ENCODE measurements at places on chromosomes 2 and 18.

- DNase-seq = no peak
Observed at GRCh38 chr18:8260319-8260718, 348.9 kb upstream of the RAB12 start.

- no peak for DNase-seq
Observed at GRCh38 chr18:54928236-54928635, 31.0 kb downstream of the CCDC68 start.

DNA sequence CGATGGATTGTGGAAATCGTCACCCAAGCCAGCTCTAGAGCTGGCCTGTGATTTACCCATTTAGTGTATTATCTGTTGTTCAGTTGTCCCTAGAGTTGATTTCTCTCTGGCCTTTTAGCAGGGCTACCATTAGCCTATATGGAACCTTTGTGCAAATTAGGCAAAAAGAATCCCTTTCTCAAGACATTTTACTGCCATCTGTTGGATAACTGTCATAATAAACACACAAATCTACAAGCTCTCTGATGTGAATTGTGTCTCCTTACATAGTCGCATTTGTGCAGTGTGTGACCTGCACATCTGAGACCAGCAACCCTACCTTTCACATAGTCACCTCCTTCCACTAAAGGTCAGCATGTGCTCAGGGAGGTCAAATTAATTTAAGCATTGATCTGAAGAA is 34.0 kb downstream of the LOXHD1 start:
- no peak for DNase-seq

DNA sequence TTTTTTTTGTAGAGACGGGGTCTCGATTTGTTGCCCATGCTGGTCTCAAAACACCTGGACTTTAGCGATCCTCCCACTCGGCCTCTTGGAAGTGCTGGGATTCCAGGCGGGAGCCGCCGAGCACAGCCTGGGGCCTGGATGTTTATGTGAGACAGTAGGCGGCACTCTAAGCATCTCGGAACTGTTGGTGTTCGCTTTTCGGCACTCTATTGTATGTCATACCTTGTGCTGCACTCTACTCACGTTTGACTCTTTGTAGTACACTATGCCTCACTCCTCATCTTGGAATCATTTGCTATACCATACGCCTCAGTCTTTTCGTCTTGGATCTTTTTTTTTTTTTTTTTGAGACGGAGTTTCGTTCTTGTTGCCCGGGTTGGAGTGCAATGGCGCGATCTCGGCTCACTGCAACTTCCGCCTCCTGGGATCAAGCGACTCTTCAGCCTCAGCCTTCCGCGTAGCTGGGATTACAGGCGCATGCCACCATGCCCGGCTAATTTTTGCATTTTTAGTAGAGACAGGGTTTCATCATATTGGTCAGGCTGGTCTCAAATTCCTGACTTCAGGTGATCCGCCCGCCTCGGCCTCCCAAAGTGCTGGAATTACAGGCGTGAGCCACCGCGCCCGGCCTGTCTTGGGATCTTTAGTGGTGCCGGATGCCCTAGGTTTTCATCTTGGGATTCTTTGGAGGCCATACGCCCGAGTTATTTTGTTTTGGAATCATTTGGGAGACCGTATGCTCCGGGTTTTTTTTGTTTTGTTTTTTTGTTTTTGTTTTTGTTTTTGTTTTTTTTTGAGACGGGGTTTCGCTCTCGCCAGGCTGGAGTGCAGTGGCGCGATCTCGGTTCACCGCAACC is 24.2 kb upstream of the ZDBF2 start:
- DNase-seq = no peak

GRCh38 chr2:158905341-158905740 is 63.1 kb upstream of the TANC1 start:
- no peak for DNase-seq

DNA sequence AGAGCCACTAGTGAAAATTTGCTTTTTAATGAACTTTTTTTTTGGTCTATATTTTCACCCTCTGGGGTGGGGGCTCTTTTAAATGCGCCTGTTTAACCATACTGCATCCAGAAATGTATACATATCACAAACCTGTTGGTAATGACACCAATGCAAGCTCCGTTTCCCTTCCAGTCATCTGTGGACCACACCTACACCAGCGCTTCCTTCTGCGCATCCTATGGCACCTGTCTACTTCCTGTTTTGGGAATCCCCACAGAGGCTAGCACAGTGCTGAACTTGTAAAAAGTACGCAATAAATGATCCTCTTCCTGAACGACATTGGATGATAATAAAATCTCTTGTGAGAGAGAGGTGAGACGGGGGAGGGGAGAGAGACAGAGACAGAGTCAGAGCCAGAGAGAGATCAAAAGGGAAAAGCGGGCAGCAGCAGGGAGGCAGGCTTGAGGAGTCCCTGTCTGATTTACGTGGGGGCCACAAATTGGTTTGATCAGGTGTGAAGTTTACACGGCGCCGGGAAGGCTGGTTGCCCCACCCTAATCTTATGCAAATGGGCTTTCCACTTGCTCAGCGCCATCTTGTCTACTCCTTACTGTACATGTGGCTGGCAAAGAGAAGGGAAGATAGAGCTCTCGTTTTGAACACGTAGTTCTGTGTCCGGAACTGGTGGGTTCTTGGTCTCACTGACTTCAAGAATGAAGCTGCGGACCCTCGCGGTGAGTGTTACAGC is 38.1 kb upstream of the SLC38A11 start:
- DNase-seq = no peak

- DNase-seq = no peak
Observed at GRCh38 chr18:79515944-79516351, 120.2 kb downstream of the NFATC1 start.

GRCh38 chr2:89848114-89848513 is 1156.6 kb downstream of the RPIA start:
- no peak for DNase-seq

DNA sequence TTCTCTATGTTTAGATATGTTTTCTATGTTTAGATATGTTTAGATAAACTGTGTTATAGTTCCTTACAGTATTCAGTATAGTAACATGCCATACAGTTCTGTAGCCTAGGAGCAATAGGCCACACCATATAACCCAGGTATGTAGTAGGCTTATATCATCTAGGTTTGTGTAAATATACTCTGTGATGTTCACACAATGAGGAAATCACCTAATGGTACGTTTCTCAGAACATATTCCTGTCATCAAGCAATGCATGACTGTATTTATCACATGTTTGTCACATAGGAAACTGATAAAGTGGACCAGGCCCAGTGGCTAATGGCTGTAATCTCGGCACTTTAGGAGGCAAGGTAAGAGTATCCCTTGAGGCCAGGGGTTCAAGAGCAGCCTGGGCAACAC is 44.0 kb downstream of the RNF138 start:
- DNase-seq = no peak

- DNase-seq = no peak
Observed at GRCh38 chr18:23172591-23173380, 37.5 kb downstream of the CABLES1 start.

DNA sequence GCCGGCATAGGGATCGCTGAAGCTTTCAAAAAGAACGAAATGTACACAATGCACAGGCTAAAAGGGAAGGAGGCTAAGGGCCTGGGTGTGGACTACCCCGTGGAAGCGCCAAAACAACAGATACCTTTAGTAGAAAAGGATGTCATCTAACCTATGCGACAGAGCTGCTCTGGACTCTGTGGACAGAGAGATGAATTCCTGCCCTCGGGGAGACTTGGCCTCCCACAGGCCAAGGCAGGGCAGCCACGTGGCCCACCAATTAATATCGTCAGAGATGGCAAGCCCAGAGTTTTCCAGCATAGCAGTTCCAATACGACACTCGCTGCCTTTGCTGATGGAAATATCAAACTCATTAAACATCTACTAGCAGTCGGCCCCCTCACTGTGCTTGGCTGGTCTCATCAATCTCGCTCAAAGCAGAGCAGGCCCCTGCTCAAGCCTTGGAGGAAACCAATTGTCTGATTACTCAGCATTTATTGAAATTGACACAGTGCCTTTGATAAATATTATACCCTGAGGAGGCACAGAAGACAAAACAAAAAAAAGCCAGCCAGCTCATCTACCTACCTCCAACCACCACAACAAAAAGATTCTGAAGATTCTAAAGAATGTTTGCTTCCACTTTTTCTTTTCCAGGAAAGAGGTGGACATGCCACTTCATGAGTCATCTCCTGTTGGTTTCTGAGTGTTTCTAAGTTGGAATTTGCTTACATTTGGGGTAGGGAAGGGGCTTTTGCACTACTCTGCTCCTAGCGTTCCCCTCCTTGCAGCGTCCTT is 79.0 kb upstream of the ACAA2 start:
- no peak for DNase-seq

DNA sequence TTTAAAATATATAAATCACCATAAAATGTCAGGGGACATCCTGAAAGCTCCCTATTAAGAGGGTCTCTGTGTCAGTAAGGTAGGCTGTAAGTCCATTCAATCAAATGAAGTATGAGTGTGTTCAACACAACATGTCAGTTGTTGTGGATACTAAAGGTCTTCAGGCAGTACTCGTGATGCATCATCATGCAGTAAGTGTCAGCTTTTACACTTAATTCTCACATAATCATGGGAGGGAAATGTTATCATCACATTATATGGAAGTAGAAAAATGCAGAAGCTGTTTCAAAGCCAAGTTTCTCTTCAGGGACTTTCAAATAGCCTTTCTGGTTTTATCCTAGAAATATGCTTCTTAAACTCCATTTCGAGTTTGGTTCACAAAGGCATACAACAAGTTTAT is 477.1 kb upstream of the ID2 start:
- DNase-seq = no peak

GRCh38 chr2:61179701-61180639 is 18.0 kb downstream of the C2orf74 start:
- no peak for DNase-seq

- no peak for DNase-seq
Observed at GRCh38 chr2:152005607-152006006, 93.2 kb downstream of the CACNB4 start.

- DNase-seq = no peak
Observed at GRCh38 chr2:46644690-46645385, 165.5 kb downstream of the TMEM247 start.

- DNase-seq = no peak
Observed at GRCh38 chr2:97812931-97813330, 99.6 kb downstream of the ZAP70 start.

DNA sequence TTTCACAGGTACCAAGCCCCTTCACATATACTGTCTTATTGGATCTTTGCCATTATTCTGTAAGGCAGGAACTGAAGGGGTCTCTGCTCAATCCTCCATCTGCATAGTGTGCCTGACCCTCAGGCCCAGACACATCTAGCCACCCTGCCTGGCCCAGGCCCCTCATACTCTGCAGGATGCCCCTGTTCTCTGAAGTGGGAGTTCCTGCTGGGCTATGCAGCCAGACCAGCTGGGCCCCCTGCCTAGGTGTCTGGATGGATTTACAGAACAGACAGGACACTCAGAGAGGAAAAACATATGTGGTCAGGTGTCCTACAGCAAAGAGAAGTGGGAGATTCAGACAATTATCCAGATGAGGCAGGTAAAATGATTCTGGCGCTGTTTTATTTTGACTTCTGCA is 42.0 kb downstream of the SLC4A5 start:
- no peak for DNase-seq

- no peak for DNase-seq
Observed at GRCh38 chr2:148596018-148596417, 48.5 kb upstream of the EPC2 start.

DNA sequence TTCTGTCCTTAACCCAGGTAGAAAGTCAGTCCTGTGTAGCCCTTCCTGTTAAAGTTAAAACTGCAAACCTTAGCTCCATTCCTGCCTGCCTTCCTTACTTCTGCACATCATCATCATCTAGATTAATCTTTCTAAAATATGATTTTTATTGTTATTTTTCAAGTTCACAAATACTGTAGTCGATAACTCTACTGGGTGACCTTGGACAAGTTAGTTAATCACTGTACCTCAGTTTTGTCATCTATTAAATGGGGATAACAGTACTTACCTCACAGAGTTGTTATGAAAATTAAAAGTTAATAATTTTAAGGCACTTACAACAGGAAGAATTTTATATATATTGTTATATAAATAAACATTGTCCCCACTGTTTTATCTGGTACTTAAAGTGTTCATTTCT is 2.5 kb upstream of the YPEL5 start:
- no peak for DNase-seq

DNA sequence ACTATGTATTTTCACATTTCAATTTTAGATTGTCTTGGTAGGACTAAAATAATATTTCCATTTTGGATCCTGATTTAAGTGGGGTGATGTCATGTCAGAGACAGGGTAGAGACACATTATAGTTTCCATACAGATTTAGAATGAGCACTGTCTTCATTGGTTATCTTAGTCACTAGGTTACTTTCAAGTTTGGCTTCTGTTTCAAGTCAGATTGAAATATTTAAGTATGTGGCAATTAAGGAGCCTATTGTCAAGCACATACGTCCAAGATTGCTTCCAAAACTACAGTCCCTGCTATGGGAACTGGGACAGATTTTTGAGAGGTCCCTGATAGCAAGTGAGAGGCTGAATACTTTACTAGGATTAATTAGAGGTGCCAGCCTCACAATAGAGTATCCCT is 89.2 kb upstream of the FAM117B start:
- DNase-seq = no peak

GRCh38 chr2:159902722-159903121 is 104.7 kb upstream of the CD302 start:
- DNase-seq = no peak

DNA sequence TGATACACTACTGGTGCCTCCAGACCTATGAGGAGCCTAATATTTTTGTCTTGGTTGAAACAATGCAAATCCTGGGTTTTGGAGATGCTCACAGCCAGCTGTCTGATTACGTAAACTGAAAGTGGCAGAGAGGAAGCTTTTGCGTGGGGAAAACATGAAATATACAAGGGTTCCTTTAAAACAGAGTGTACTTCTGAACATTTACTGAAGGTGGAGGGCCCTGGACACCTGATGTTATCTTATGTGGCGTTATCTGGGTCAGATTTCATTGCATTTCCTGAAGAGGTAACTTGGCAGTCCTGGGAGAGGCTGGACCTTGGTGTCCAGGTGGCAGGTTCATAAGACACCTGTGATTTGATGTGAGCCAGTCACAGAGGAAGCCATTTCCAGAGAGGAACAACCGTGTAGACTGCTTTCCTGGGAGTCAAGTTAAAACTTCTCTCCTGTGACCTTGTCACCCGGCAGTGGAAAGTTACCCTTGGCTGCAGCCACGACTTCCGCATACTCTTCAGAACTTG is 105.0 kb downstream of the NEDD4L start:
- no peak for DNase-seq

- DNase-seq = no peak
Observed at GRCh38 chr2:176130147-176130956, 847 bp downstream of the HOXD8 start.

DNA sequence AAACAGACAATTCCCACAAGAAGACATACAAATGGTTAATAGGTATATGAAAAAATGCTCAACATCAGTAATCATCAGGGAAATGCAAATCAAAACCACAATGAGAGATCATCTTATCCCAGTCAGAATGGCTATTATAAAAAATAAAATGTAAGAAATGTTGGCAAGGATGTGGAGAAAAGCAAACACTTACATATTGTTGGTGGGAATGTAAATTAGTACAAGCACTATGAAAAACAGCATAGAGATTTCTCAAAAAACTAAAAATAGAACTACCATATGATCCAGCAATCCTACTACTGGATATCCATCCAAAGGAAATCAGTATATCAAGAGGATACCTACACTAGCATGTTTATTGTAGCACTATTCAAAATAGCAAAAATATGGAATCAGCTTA is 186.6 kb downstream of the NOL4 start:
- no peak for DNase-seq

GRCh38 chr2:69185807-69186206 is 172.8 kb downstream of the ANTXR1 start:
- no peak for DNase-seq

GRCh38 chr18:26813043-26813442 is 52.5 kb downstream of the AQP4 start:
- no peak for DNase-seq

GRCh38 chr2:174634130-174635014 is 36.8 kb upstream of the WIPF1 start:
- peak; percentile 30 for DNase-seq

All from stimulated activated CD4-positive, alpha-beta T cell treated with anti-CD3 and anti-CD28 coated beads, Interleukin-1b, Interleukin-23, amount 100 ng/mL, for 24 hours (primary cell).